ENCODE measurements at places on chromosomes 7 and 10. TPM values are rescaled to one million over a fixed set of nuclear protein-coding genes. Genes with fewer than 3 reads are reported as not detected.

- no peak for DNase-seq
Observed at GRCh38 chr10:114070710-114071109, 27.0 kb downstream of the ADRB1 start.

- DNase-seq: no peak
Observed at GRCh38 chr7:133481676-133482075, 228.8 kb downstream of the EXOC4 start.

GRCh38 chr10:24762966-24763623 lies 39.4 kb upstream of the ARHGAP21 start:
- peak; percentile 49 for DNase-seq

GRCh38 chr7:147804032-147804431 lies 786.5 kb upstream of the C7orf33 start:
- no peak for DNase-seq

- no peak for DNase-seq
Observed at GRCh38 chr7:29652556-29652955, 88.9 kb downstream of the PRR15 start.

GRCh38 chr10:17737027-17737965 lies 14.7 kb upstream of the TMEM236 start:
- peak; percentile 41 for DNase-seq

- no peak for DNase-seq
Observed at GRCh38 chr7:26195867-26196657, 4.5 kb downstream of the HNRNPA2B1 start.

GRCh38 chr10:99548041-99548530 lies 15.3 kb downstream of the NKX2-3 start:
- DNase-seq: no peak

- DNase-seq: no peak
Observed at GRCh38 chr10:97578171-97578844, 5.7 kb downstream of the ANKRD2 start.

DNA sequence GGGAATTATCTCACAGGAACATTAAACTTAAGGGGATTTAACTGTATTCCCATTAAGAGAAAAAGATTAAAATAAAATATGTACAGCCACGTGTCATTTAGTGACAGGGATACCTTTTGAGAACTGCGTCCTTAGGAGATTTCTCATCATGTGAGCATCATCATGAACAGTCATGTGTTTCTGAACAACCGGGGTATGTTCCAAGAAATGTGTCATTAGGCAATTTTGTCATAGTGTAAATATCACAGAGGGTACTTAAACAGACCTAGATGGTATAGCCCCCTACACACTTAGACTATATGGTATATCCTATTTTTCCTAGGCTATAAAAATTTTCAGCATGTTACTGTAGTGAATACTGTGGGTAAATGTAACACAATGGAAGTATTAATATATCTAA lies 840.3 kb downstream of the CNTNAP2 start:
- DNase-seq: no peak

- DNase-seq: no peak
Observed at GRCh38 chr10:93074147-93074596, 479 bp downstream of the CYP26A1 start.

DNA sequence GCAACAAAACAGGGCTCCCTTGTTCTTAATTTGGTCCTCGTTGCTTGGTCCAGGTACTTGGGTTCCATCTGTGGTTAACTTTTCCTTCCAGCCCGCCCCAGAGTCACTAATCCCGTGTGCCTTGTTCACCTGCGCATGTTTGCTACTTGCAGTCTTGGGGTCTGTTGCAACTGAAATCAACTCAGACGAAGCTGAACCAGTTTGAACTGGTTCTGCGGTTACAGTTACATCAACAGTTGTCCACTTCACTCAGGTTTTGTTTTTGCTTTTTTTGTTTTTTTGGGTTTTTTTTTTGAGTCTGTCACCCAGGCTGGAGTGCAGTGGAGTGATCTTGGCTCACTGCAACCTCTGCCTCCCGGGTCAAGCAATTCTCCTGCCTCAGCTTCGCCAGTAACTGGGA lies 34.7 kb downstream of the TRRAP start:
- DNase-seq: no peak

DNA sequence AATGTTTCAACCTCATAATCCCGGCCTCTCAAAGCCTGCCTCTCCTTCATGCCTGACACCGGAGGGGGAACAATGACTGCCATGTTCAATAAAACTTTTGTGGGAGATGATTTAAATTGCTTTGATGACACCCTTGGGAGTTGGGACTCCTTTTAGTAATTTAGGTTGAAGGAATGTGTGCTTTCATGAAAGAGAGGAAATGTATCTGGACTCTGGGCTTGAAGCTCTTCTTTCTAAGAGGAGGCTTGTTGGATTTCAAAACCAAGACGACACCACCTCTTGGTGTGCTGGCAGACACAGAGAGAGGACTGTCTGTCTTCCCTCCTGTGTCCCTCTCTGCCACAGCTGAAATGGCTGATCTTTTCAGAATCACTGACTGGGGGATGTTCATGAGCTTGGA lies 168.1 kb downstream of the GALNT17 start:
- DNase-seq: no peak

- DNase-seq: no peak
Observed at GRCh38 chr7:124965553-124965952, 35.9 kb upstream of the POT1 start.

- no peak for DNase-seq
Observed at GRCh38 chr10:52220947-52221346, 93.1 kb upstream of the DKK1 start.

- no peak for DNase-seq
Observed at GRCh38 chr7:81150951-81151361, 232.1 kb upstream of the SEMA3C start.

DNA sequence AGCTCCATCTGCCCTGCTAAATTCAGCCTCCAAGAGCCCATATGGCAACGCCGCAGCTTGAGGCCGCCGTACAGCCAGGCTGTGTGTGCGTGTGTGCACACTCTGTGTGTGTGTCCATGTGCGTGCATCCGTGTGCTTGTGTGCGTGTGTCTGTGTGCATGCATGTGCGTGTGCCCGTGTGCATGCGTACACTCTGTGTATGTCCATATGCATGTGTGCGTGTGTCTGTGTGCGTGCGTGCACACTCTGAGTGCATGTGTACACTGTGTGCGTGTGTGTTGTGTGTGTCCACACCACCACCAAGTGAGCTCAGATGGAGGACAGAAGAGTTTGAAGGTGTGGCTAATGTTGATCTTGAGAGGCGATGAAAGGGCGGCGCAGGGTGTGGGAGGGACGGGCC lies 30.0 kb downstream of the SMKR1 start:
- DNase-seq: no peak

- peak; percentile 39 for DNase-seq
Observed at GRCh38 chr10:88042160-88043100, 179.0 kb downstream of the PTEN start.

DNA sequence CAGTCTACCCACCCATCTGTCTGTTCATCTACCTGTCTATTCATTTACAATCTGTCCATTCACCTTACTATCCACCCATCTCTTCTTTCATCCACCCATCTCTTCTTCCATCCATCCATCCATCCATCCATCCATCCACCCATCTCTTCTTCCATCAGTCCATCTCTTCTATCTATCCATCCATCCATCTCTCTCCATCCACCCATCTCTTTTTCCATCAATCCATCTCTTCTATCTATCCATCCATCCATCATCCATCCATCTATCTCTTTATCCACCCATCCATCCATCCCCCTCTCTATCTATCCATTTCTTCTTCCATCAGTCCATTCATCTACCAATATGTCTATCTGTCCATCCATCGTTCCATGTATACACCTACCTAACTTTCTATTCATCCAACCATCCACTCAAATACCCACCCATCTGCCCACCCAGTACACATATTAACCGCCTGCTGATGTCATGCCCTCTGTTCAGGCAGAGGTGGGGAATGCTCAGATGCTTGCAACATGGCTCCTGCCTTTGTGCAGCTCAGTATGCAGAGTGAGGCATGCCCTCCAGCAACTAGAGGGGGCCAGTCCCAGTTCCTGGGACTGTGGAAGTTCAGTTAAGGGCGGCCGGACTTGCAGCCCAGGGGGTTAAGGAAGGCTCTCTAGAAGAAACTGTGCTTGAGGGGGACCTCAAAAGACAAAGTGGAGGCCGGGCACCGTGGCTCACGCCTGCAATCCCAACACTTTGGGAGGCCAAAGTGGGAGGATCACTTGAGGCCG lies 11.3 kb upstream of the MLXIPL start:
- DNase-seq: no peak

GRCh38 chr10:96417441-96417840 lies 58.6 kb upstream of the OPALIN start:
- peak; percentile 52 for DNase-seq

DNA sequence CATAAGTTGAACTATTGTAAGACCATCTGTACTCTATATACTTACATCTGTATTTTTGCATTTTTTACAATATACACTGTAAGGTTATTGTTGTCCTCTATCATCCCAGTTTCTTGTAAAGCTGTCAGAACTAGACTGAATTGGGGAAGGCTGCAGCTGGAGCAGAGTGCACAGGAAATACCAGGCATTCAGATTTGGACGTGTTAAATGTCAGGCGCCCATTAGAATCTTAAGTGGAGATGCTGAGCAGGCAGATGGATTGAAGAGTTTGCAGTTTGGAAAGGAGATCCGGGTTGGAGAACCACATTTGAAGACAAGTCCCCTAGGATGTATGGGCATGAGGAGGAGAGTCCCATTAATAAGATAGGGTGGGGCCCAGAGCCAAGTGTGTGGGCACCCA lies 40.4 kb downstream of the MTURN start:
- DNase-seq: no peak

DNA sequence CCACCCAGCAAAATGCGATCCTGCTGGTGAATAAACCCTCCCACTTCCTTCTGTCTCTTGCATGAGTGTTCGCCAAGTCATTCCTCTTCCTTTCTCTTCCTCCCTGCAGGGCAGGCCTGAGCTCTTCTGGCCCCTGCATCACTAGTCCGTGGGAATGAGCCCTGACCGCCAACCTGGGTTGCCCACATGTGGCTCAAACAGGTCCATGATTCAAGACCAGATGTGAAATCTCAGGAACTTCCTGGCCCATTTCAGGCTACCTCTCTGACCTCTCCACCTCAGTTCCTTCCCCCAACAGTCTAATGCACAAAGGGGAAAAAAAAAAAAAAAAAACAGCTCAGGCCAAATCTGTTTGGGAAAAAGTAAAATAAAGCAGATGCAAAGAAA lies 5.4 kb upstream of the YWHAG start:
- DNase-seq: no peak

- DNase-seq: no peak
Observed at GRCh38 chr7:111132833-111133232, 41.9 kb downstream of the LRRN3 start.

DNA sequence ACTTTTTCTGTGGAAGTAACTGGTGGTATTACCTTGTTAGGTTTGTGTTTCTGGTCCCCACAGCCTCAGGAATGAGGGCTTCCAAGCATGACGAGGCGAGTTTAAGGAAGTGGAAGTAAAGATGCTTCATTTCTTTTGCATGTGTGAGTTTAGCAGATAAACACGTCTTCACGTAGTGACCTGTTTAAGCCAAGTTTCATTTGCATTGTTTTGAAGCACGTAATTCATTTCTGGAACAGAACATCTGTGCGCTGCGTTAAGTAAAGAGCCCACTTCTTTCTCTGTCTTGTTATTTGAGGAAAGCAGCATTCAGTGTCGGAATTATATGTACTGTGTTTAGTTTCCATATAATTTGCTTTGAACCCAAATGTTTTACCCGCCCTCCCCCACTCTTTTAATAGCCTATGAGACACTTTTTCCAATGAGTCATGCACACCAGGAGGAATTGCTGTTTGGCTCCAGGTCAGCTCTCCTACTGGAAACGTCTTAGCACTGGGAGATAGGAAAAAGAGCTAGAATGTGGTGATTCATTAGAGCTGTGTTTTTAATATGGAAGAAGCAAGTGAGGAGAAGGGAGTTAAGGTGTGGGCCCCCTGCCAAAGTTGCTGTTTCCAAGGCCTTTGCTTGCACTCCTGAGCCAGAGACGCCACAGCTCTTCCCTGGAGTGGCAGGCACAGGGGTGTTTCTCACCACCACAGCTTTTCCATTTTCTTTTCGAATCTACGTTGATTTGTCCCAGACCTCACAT lies 36.7 kb downstream of the BTBD16 start:
- DNase-seq: no peak

GRCh38 chr10:24446739-24447138 lies 237.8 kb downstream of the KIAA1217 start:
- DNase-seq: no peak

DNA sequence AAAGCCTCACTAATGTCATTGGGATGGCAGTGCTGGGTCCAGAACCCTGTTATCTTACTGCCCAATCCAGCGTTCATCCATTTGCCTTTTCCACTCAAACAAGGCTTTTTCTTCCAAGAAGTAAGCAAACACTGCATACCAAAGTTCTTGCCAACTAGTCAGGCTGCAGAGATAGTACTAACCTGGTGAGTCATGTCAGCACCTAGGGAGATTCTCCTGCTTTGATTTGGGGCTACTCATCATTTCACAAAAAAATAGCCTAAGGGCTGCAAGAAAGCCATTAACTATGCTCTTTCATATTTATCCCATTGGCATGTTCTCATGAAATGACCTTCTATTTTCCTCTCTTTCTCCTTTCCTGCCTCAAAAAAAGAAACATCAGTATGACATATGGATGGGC lies 142.6 kb downstream of the TWIST1 start:
- DNase-seq: no peak

DNA sequence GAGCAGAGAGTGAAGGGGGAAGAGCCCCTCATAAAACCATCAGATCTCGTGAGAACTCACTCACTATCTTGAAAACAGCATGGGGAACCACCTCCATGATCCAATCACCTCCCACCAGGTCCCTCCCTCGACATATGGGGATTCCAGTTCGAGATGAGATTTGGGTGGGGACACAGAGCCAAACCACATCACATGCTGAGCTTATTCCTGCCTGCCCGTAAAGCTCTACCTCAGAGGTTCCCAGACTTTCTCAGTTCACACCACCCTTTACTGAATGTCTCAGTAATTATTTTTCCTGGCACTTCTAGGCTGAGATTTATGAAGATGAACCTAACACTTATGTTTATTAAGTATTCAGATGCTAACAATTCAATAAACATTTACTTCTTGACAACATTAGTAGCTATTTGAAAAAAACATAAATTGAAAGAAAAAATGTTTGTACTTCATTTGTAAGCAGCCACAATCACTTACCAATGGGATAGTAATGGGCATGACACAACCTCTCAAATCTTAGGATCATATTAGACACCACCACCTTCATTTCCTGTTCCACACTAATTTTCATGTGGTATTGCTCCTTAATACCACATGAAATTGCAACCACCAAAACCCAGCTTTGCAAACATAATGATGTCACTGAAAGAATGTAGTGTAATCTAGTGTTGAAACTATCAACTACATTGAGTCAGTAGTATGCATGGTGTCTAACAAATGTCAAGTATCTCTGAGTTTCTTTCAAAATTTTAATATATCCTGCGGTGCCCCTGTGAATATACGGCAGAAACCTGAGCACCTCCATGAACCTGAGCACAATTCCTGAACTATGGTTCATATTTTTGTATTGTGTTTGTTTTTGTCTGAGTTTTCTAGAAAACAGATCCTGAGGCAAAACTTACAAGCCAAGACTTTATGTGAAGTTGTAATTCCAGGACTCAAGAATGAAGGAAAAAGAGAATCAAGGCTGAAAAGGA lies 4.5 kb upstream of the DGKI start:
- DNase-seq: no peak

PAOX gene
- 14.4 TPM for polyA plus RNA-seq

CLEC2L gene
- not detected for polyA plus RNA-seq

C10orf105 gene
- polyA plus RNA-seq: not detected

TASOR2 gene
- polyA plus RNA-seq: 3.9 TPM

PNLIPRP1 gene
- polyA plus RNA-seq: not detected

TMEM270 gene
- polyA plus RNA-seq: not detected

TLX1 gene
- not detected for polyA plus RNA-seq

HTRA1 gene
- polyA plus RNA-seq: 345 TPM

CALY gene
- polyA plus RNA-seq: 0.54 TPM

TRIP6 gene
- 92.6 TPM for polyA plus RNA-seq

TMEM225B gene
- 1.6 TPM for polyA plus RNA-seq
